ENCODE measurements at places on chromosomes 12 and 14.

GRCh38 chr14:103448097-103448496, 62.9 kb downstream of the MARK3 start:
- no peak for DNase-seq

- no peak for DNase-seq
Observed at GRCh38 chr14:20760950-20761349, 7.3 kb upstream of the EDDM3B start.

- DNase-seq: no peak
Observed at GRCh38 chr14:20799892-20800544, 2.6 kb downstream of the RNASE1 start.

DNA sequence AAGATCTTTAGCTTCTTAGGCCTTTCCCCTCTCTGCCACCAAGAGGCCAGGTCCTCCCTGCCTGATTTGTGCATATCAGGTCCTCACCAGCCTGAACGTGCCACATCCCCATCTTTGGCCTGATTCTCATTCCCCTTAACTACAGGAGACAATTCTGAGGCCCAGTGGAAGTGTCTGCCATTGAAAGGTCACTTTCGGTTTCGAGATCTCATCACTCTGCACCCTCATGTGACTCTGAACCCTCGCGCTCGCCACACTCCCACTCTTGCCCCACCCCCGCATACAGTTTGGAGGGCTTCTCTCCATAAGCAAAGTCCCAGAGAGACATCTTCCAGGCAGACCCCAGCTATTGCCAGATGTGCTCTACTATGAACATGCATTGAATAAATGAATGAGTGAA, 189.0 kb downstream of the NTF3 start:
- no peak for DNase-seq

GRCh38 chr14:104731320-104732294, 7.6 kb downstream of the ADSS1 start:
- DNase-seq: no peak

Measured in activated effector memory CD4-positive, alpha-beta T cell treated with Interleukin-2 at 50 U/mL for 16 hours (primary cell).